AG04449 (cell line): ENCODE measurements at places on chromosomes 2 and 18.
A peak's percentile ranks its signal among the peaks of the same experiment; 100 is the strongest.

- DNase-seq: no peak
Observed at GRCh38 chr2:108428286-108429009, 20.6 kb upstream of the GCC2 start.

DNA sequence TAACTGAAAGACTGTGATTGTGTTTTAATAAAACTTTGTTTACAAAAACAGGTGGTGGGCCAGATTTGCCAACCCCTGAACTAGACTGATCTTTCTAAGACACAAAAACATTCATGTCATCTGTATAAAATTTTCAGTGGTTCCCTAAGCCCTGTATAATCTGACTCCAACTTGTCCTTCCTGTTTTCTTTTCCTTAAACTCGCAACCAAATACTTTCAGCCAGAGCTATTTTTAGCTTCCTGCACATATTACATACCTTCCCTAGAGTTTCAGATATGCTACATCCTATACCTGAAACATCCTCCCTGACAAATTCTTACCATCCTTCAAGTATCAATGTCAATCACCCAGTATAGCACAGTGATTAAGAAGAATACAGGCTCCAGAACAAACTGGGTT lies 4.8 kb downstream of the GCFC2 start:
- DNase-seq: no peak

DNA sequence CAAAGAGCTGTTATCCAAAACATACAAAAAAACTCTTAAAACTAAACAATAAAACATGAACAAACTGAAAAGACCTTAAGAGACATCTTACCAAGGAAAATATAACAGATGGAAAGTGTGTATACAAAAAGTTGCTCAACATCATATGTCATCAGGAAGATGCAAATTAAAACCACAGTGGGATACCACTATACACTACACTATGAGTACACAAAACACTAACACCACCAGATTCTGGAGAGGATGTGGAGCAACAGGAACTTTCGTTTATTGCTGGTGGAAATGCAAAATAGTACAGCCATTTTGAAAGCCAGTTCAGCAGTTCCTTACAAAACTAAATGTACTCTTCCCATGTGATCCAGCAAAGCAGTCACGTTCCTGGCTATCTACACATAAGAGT lies 221.4 kb downstream of the CMPK2 start:
- DNase-seq: no peak

- peak; percentile 82 for DNase-seq
Observed at GRCh38 chr2:39523308-39524044, 86.4 kb upstream of the MAP4K3 start.

- no peak for DNase-seq
Observed at GRCh38 chr18:36680042-36680441, 148.8 kb downstream of the TPGS2 start.

- DNase-seq: no peak
Observed at GRCh38 chr2:226183550-226183949, 616.1 kb downstream of the IRS1 start.

DNA sequence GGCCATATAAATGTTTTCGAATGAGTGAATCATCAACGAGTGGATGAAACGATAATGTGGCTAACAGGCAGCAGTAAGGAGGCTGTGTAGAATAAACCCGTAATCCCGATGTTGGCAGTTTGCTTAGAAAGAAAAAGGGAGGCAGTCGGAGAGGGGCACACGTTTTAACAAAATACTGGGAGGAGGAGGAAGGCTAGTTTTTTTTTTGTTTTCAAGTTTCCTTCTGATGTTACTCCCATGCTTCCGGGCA lies 476 bp upstream of the MSH2 start:
- no peak for DNase-seq

- DNase-seq: no peak
Observed at GRCh38 chr2:46500801-46501200, 21.4 kb downstream of the TMEM247 start.
